Activated CD4-positive, CD25-positive, alpha-beta regulatory T cell (primary cell): ENCODE measurements at places on chromosomes 16 and 17.

DNA sequence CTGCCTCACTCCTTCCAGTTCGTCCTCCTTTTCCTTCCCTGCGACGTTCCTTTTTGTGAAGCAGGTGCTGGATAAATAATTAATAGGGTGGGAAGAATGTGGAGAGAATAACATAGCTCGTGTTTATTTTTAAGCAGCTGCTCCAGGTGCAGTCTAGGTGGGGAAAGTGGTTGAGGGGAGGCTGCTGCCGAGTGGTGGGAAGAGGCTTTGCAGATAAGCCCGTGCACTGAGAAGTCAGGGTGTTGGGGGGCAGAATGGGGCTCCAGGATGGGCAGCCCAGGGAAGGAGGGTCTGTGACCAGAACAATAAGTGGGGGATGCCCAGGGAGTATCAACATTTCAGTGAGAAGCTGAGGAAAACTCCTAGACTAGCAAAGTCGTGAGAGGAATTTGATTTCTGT lies 300.5 kb downstream of the CPPED1 start:
- no peak for DNase-seq

- DNase-seq: no peak
These were observed 575.8 kb downstream of the TOX3 start for GRCh38 chr16:51971184-51971583.

DNA sequence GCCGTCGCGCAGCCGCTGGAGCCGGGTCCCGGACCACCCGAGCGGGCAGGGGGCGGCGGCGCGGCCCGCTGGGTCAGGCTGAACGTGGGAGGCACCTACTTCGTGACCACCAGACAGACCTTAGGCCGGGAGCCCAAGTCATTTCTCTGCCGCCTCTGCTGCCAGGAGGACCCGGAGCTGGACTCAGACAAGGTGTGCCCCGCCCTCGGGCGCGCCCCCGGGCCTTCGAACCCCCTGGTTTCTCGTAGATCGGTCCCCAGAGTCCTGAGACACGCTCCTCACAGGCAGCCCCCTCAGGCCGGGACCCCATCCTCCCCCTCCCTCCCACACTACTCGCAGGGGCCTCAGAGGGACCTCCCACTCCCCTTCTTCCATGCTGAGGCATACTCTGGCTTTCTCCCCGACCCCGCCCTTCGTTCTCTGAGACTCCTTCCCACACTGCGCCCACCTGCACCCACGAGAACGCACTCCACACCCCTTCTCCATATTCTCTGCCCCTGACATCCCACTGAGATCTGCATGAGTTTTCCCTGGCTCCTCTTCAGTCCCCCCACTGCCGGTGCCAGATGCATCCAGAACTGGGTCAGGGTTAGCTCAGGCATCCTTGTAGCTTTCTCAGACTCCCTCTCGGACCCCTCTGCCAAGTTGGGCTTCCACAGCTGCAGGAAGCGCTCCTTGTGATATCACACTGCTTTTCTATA lies 523 bp downstream of the KCTD2 start:
- no peak for DNase-seq

- no peak for DNase-seq
These were observed 78.0 kb upstream of the ZNF750 start for GRCh38 chr17:82917699-82918345.

DNA sequence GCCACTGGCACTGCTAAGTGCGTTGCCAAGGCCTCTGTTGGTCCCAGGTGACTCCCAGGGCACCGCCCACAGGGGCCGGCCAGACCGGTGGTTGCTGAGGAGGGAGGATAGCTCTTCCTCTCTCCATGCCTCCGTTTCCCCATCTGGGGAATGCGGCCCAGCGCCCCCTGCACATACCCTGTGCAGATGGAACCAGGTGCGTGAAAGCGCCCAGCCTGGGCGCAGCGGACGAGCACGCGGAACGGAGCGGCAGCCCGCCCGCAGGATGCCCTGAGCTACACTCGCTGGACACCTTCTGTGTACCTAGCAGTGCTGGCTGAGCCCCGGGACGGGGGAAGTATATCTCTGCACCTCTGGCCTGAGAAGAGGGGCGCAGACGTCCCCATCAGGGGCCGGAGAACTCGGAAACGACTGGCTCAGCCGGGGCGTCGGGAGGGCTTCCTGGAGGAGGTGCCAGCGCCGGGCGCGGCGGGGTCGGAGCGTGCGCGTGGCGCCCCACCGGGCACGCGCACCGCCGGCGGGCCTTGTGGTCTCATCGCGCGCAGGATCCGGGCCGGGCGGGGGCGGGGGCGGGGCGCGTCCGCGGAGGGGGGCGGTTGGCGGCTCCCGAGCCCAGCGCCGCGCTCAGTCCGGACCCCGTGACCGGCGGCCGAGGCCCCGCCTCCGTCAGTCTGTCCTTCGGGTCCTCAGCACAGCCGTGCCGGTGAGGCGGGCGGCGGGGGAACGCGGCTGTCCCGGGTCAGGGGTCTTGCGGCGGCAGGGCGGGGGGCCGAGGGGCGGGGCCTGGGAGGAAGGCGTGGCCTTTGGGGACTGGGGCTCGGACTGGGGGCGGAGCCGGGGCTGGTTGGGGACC lies at the start of the genes CCDC78 and HAGHL:
TSS of gene CCDC78 (minus strand) at position 6 of the 853 bp plus-strand sequence. CDS start 76 bp downstream, outside the sequence.
TSS of gene HAGHL (plus strand) at position 669 of the 853 bp plus-strand sequence. CDS start 404 bp downstream, outside the sequence.
- DNase-seq: peak; percentile 49

DNA sequence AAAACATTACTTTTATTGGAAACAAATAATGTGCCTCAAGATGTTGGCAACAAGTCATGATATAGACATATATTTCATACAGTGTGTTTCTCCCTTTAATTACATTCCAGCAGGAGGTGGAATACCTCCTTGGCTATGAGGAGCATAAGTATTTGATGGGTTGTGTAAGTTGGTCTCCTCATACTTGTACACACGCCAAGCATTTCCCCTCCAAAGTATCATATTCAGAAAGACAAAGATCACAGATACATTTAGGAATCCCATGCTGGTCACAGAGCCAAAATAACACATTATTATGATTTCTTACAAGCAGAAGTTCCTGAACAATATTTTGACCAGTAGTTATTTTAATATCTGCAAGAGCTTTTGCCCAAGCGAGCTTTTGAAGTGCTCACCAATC lies 57.8 kb downstream of the WSB1 start:
- no peak for DNase-seq

GRCh38 chr17:73189417-73190099 lies 3.3 kb upstream of the COG1 start:
- DNase-seq: no peak

GRCh38 chr16:23072769-23073549 lies 76.3 kb downstream of the USP31 start:
- DNase-seq: no peak

- DNase-seq: no peak
These were observed 433.8 kb downstream of the SLC39A11 start for GRCh38 chr17:72658675-72659074.
